Ascending aorta (tissue), 2 donors: ENCODE measurements at places on chromosomes 13 and 19. TPM values are rescaled to one million over a fixed set of nuclear protein-coding genes. Genes with fewer than 3 reads are reported as not detected.

DNA sequence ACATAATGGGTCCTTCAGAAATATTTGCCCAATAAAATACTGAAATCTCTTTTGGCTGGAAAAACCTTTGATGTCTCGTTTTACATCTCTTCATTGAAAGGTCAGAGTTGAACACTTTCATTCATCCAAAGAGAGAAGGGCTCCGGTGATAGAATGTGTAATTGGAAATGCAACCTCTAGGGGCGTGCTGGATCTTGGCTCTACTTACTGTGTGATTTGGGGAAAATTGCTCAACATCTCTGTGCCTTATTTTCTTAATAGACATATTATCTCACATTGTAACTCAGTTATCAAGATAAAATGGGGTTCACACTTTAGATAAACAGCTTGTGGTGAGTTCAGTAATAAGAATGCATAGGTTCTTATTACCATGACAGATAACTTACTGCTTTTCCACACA is 1444.1 kb downstream of the SLITRK5 start:
- no peak for DNase-seq
- no peaks in the 10 kb centered on the region for H3K27me3 ChIP-seq
- H3K4me1 ChIP-seq = no peaks in the 10 kb centered on the region
- no peak overlapping the region for H3K4me3 ChIP-seq
- no peaks in the 10 kb centered on the region for H3K36me3 ChIP-seq

DNA sequence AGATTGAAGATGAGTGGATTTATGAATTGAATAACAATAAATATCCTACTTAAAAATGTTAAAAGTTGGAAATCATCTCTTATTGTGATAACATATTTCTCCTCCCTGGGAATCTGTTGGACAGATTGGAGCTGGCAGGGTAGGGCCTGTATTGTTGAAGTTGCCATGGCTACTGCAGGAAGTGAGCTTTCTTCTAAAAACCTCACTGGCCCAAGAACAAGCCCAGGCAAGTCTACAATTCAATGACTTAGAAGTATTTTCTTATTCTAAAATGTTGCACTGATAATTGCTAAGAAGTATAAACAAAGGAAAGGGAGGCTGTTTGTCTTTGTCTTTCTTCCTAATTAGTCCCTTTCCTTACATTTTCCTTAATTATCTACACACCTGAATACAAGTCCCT is 112.1 kb downstream of the DLEU7 start:
- no peak for DNase-seq
- no peak overlapping the region for H3K4me3 ChIP-seq

DNA sequence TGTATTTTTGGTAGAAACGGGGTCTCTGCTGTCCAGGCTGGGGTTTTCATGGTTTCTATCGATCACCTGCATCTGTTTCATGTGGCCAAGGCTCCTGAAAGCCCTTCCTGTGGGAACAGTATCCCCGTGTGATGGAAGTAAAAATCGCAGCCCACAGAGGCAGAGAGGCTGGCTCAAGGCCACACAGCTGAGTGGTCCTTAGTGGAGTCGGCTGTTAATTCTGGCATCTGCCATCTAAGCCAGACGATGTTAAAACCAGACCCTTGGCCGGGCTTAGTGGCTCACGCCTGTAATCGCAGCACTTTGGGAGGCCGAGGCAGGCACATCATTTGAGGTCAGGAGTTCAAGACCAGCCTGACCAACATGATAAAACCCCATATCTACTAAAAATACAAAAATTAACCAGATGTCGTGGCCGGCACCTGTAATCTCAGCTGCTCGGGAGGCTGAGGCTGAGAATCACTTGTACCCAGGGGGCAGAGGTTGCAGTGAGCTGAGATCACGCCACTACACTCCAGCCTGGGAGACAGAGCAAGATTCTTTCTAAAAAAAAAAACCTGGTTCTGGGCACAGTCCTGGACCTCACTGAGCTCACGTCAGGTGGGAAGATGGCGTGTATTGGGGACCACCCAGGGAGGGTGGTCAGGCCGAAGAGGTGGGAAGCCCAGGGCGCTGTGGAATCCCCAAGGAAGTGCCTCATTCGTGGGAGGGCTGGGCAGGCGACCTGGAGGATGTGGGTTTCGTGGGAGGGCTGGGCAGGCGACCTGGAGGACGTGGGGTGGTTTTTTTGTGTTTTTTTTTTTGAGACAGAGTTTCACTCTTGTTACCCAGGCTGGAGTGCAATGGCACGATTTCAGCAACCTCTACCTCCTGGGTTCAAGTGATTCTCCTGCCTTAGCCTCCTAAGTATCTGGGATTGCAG is 18.5 kb upstream of the MISP start:
- DNase-seq = no peak
- H3K4me3 ChIP-seq = no peak overlapping the region
- H3K4me1 ChIP-seq = no peaks in the 10 kb centered on the region
- no peaks in the 10 kb centered on the region for H3K27me3 ChIP-seq

Gene AXL
- total RNA-seq = 122 TPM
